Stimulated activated CD8-positive, alpha-beta memory T cell treated with anti-CD3 and anti-CD28 coated beads, Interleukin-7, amount 100 ng/mL, for 1 hour (primary cell): ENCODE measurements at places on chromosomes 3 and 15.

DNA sequence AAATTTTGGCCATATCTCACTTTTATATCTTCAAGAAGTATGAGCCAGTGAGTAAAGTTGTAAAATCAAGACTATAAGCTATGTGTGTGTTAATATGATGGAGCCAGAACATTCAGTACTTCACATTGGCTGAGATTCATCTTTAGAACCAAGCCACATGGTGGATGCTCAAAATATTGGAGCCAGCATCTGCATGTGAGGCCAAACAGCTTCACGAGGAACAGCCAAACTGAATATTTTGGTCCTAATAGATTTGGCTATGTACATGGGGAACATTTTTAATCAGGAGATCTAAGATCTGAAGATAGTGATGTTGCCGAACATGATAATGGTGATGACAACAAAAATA, 1089.8 kb downstream of the TUSC7 start:
- DNase-seq, result no peak

GRCh38 chr3:172700256-172700655, 10.6 kb downstream of the NCEH1 start:
- no peak for DNase-seq

- no peak for DNase-seq
Measured at GRCh38 chr3:49119036-49119435, 1.6 kb downstream of the USP19 start.

DNA sequence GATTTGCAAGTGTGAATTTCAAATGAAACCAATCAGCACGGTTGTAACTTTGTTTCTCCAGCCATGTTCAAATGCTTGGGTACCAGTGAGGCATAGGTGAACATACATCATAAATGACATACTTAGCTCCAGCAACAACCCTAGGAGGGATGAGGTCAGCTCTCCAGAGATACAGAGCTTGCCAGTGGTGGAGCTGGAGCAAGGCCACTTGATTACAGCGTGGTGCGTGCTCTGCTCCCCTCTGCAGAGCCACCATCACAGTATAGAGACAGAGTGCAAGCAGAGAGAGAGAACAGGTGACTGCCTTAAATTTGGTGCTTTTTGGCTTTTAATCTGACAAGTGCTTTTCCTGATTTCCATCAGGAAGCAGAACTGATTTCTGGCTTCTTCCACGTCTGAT, 275.1 kb downstream of the PDZRN3 start:
- DNase-seq, result no peak

DNA sequence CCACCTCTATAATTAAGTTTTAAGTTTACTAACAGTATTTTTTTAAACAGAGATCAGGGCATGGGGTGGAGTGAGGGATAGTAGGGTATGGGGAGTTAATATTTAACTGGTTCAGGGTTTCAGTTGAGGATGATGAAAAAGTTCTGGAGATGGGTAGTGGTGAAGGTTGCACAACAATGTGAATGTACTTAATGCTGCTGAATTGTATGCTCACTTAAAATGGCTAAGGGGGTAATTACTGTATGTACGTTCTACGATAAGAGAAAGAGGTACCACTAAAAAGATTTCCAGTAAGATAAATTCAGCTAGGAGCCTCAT, 101.4 kb downstream of the TNIK start:
- no peak for DNase-seq

GRCh38 chr3:135917076-135917475, 48.5 kb upstream of the PPP2R3A start:
- no peak for DNase-seq

- DNase-seq, result no peak
Measured at GRCh38 chr3:113867506-113867905, 28.9 kb downstream of the GRAMD1C start.

DNA sequence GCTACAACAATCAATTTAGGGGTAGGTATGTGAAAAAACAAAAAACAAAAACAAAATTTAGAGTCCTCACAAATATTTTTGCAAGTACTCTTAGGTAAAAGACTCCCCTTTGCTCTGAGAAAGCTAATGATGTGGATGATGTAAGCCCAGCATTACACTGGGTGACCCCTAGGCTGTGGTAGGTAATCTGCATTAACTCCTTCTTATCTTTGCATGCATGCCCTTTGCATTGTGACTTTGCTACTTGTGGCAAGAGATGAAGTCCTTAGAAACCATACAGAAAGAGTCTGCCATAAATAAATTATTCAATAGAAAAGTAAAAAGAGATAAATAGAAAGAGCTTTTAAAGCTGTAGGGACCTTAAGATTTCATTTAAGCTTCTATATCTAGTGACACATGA, 159.7 kb upstream of the MBNL1 start:
- DNase-seq, result no peak

DNA sequence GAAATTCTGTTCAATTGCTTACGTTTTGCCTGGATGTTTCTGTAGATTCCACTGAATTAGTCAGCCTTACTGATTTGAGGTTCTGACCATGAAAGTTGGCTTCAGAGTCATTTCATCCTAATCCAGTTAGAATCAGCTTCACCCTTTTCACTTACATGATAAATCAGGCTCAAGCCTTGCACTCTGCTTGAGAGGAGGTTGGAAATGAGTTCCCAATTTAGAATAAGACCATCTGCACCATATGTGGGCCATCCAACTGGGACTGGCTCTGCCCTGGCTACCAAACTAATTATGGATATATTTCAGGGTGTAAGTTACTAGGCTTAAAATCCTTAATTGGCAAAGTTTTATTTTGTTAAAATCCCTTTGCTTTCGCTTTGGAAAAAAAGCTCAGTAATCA, 255.7 kb downstream of the CHL1 start:
- DNase-seq, result no peak

GRCh38 chr3:143363276-143363675, 243.7 kb downstream of the CHST2 start:
- DNase-seq, result no peak

DNA sequence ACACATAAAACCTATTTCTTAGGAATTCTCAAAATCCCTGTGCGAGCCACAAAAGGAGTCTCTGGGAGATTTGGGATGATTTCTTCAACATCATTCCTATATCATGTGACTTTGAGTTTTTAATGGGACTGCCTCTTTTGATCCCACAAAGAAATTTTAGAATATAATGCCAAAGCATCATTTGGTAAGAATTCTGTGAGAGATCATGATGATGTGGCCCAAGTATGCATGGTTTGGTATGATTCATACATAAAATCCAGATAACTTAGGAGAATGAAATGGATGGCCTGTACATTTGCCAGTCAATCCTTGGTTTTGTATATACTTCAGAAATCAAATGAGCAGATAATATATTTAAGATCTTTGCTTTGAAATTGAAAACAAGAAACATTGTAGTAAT, 61.3 kb downstream of the UBE2E2 start:
- DNase-seq, result no peak

- no peak for DNase-seq
Measured at GRCh38 chr15:101114610-101115009, 137.2 kb downstream of the CHSY1 start.

DNA sequence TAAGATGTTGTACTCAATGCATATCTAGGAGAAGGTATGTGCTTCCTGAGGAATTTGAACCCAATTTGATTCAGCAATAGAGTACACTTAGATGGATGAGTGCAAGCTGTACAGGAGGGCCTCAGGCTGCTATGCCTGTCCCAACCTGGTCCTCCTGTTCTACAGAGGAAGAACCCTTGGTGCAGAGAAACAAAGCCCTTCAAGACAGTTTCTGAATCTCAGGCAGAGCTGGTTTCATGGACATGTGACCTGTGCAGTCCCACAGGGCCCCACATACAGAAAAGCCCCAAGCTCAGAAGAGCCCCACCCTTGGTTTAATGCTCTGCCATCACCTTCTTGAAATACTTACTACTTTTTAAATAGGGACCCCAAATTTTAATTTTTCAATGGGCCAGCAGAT, 15.3 kb downstream of the FOXP1 start:
- no peak for DNase-seq

DNA sequence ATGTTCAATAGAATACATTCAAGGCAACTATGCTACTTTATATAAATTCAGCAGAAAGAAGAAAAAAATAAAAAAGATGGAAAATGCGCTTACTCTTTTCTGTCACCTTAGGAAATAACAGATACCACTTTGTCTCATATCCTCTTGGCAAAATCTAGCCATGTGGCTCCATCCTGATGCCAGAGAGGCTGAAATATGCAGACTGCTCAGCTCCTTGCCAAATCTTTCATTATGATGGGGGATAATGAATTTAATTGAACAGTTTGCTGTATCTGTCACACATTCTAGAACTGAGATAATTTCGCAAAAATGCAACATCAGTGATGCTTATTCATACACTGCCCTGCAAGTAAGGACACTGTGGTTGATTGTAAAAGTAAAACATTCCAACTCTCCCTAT, 1081.5 kb downstream of the PLOD2 start:
- DNase-seq, result no peak

DNA sequence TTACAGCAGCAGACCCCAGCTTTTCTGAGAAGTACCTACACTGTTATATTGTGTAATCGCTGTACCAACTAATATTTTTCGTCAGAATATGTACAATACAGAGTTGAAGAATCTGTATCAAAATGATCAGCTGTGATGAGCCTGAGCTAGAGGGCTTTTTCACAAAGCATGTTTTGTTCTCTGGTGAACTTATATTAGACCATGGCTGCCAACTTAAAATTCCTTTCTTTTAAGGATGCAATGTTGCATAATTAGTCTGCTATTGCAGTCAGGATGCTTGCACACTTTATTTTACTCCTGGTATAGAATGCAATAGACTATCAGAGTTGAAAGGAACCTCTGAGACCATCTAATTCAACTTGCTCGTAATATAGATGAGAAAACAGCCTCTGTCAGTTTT, 127.8 kb downstream of the RBMS3 start:
- DNase-seq, result no peak

- DNase-seq, result no peak
Measured at GRCh38 chr3:59605944-59606534, 556.2 kb upstream of the CFAP20DC start.

DNA sequence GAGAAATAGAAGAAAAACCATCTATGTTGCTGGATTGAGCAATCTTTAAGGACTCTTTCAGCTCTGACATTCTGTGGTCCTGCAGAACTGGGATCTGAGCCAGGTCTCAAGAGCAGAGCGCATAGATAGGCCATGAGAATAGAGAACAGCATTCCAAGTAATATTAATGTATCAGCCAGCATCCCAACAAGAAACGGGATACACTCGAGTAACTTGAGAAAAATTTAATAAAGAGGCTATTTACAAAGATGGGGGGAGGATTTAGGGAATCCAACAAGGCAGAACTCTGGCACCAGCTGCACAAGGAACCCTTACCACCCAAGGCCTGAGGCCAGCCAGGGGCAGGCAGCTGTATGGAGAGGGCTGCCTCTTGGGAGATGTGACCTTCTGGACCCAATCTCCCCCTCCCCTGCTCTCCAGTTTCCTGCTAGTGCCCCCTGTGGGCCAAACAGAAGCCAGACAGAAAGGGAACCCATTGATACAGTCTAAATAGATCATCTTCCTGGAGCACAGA, 8.2 kb downstream of the TMOD2 start:
- no peak for DNase-seq

- DNase-seq, result no peak
Measured at GRCh38 chr3:34388830-34389229, 590.4 kb downstream of the PDCD6IP start.

- DNase-seq, result no peak
Measured at GRCh38 chr3:24773798-24774197, 279.1 kb upstream of the THRB start.

DNA sequence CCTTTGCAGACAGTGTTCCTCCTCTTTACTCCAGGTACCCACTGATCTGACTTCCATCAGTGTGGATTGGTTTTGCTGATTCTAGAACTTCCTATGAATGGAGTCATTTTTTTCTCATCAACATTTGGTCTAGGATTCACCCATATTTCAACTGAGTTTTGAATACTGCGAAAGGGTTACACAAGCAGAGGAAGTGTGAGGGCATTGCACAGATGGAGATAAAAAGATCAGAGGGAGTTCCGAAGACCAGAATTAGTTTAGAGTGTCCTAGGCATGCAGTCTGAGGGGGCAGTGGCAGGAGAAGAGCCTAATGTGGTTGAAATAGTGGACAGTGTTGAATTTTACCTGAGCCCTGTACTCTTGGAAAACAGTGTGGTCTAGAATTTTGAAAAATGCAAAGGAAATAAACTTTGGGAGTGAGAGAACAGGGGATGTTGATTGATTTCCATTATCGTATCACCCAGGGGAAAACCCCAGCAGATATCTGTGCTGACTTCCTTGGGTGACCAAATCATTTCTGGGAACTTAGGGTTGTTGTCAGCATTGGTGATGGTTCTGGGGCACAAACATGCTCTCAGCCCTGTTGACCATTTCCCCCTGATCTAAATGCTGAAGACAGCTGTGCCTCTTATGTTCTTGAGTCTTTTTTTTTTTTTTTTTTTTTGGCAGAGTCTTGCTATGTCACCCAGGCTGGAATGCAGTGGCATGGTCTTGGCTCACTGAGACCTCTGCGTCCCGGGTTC, 327.4 kb upstream of the LRRFIP2 start:
- no peak for DNase-seq

DNA sequence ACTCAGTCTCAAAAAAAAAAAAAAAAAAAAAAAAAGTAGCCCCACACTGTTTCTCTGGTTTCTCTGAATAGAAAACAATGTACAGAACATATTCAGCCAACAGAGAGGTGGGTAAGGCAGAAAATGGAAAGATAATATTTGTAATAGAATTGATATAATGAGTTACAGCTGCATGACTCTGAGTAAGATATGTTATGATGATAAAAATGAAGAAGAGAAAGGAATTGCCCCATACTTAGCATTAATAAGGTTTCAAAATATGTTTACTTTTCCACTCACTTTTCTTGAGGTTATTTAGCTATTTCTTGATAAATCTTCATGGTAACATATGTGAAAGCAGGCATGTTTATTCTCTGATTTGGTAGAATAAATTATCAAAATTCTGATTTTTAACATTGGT, 100.9 kb upstream of the ROBO2 start:
- no peak for DNase-seq

GRCh38 chr3:143973259-143974021, 1.8 kb downstream of the DIPK2A start:
- DNase-seq, result peak; percentile 32

- no peak for DNase-seq
Measured at GRCh38 chr15:45471151-45471550, 51.4 kb downstream of the SLC30A4 start.

DNA sequence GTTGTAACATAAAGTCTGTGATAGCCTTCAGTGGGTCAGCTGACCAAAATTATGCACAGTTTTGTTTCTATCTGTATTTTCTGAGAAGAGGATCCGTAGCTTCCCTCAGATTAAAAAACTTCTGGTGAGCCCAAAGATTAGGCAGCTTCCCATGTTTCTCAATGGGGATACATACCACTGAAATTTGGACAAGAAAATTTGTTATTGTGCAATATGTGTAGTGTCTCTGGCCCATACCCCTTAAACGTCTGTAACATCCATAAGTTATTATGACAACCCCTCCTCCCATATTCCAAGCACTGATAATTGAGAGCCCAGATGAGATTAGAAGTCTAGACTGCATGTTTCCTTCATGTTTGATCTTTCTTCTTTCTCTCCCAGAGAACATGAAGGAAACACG, 1.9 kb upstream of the MITF start:
- DNase-seq, result no peak

- DNase-seq, result no peak
Measured at GRCh38 chr3:52682016-52682415, 3.7 kb downstream of the PBRM1 start.

- DNase-seq, result no peak
Measured at GRCh38 chr3:126445506-126445905, 30.2 kb downstream of the ZXDC start.
